Glutamatergic neuron (in vitro differentiated cells): ENCODE measurements at places on chromosomes 11 and 22.
A peak's percentile ranks its signal among the peaks of the same experiment; 100 is the strongest.

DNA sequence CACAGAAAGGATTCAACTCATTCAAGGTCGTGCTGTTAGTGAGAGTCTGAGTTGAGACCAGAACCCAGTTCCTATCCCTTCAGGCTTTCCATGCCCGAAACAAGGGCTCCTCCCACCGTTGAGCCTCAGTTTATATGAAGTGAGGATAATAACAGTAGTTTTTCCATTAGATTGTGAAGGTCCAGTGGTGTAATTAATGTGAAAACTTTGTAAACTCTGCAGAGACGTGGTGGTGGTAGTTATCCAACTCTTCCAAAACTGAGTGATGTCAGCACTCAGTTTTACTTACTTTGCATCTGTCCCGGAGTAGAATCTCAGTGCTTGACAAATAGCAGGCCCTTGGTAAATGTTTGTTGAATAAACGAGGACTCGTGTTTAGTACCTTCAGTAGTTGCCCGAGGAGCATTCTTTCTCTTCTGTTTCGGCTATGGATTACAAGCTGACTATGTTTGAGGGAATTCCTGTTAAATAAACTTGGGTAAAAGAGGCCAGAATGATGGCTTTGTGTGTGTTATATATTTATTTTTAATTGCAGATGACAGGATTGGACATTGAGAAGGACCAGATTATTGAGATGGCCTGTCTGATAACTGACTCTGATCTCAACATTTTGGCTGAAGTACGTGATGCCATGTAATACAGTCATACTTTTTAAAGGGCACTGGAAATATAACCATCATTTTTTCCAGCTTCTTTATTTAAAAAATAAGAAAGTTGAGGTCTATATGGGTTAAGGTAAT, 1.0 kb downstream of the REXO2 start:
- DNase-seq: no peak
- H3K4me3 ChIP-seq: peak overlapping the region; percentile 95
- no peaks in the 10 kb centered on the region for H3K36me3 ChIP-seq
- peaks cover 12% of the 10 kb centered on the region for H3K4me1 ChIP-seq
- peak overlapping the region; percentile 41 for H3K27ac ChIP-seq

DNA sequence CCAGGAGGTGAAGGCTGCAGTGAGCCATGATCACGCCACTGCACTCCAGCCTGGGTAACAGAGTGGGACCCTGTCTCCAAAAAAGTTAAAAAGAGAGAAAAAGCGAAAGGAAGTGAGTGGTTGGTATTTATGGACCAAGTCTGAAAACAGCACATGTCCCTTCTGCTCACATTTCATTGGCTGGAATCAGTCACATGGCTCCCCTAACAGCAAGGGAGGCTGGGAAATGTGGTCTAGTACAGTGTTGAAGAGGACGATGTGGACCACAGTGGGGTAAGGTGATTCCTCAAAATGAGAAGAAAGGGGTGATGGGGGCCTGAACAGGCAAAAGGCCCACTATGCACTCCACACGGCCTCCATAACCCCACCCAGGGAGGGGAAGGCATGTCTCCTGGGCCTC, 32.5 kb upstream of the SMTN start:
- no peak for DNase-seq
- H3K4me3 ChIP-seq: no peak overlapping the region
- H3K27ac ChIP-seq: no peak overlapping the region
- H3K36me3 ChIP-seq: peaks cover 12% of the 10 kb centered on the region

- H3K4me1 ChIP-seq: no peaks in the 10 kb centered on the region
- no peak overlapping the region for H3K4me3 ChIP-seq
- no peaks in the 10 kb centered on the region for H3K36me3 ChIP-seq
- no peak for DNase-seq
- no peak overlapping the region for H3K27ac ChIP-seq
Observed at GRCh38 chr11:58494101-58494500, 13.8 kb downstream of the OR5B21 start.

DNA sequence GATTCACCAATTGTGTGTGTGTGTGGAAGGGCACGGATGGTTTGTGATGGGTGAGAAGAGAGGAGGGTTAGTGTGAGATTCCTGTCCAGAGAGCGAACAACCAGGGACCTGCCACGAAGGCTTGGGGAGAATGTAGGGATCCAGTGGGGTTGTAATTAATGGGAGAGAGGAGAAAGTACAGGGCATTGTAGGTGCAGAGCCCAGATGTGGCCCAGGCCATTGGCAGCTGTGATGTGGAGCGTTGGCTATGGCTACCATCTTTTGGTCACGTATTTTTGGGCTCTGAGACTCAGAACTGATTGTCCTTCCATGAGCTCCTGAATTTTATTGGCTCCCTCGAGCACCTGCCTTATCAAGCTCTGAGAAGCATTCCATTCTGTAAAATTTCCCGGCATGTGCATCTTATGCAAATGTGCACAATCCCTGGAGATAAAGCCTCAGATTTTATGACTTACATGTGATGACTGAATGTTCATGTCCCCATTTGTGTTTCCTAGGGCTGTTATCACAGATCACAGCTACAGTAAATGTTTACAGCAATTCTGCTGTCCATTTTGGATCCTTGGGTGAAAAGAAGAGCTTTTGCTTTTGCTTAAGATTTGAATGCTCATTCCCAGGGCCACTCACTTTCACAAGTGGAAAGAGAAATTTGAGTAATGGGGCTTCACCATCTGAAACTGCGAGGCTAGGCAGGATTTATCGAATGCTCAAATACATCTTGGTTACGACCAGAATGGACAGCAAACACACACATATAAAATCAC, 33.1 kb downstream of the SLC5A1 start:
- no peaks in the 10 kb centered on the region for H3K36me3 ChIP-seq
- H3K4me1 ChIP-seq: no peaks in the 10 kb centered on the region
- H3K27me3 ChIP-seq: peaks cover 1% of the 10 kb centered on the region
- no peak overlapping the region for H3K27ac ChIP-seq
- no peak for DNase-seq
- H3K4me3 ChIP-seq: no peak overlapping the region

DNA sequence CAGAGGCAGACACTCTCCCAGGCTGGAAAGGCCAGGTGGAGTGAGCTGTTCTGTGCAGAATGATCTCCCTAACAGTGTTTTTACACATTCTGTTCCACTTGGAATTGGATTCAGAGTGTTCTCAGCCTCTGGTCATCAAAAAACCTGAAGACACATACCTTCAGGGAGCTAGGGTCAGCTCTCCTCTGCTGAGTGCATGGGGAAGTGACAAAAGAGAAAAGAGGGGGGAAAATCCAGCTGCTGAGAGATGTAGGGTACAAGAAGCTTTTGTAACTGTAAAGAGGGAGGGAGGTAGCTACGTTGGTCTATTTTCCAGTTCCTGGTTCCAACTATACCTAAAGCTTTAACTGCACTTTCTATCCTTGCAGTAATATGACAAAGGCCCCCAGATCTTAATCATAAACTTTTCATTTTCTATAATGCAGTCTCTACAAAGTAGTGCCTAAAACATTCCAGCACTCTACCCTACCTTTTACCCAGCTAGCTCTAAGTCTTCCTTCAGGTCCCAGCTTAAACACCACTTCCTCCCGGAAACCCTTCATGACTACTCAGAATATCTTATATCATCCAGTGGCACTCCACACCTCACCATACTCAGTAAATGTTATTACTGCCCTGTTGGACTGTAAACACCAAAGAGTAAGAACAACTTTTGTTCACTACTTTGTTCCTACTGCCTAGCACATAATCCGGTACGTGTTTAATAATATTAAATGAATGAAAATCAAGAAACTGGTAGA, 9.2 kb downstream of the MAPK1 start:
- no peaks in the 10 kb centered on the region for H3K27me3 ChIP-seq
- H3K36me3 ChIP-seq: no peaks in the 10 kb centered on the region
- no peak overlapping the region for H3K4me3 ChIP-seq
- peaks cover 38% of the 10 kb centered on the region for H3K4me1 ChIP-seq
- no peak for DNase-seq
- H3K27ac ChIP-seq: no peak overlapping the region

DNA sequence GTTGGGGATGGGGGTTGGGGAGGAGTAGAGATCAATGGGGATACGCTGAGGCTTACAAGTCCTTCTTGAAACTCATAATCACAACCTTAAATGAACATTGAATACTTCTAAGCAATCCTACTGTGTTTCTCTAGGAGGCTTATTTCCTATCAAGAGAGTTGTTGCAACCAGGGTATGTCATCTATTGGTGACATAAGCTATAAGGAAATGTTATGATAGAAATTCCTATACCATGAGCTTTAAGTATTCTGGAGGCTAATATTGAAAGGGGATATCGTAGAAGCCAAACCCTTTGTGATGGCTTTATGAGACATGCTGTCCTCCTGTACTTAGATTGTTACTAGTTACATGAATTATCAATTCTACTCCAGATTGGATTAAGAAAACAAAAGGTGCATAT, 72.9 kb downstream of the DKK3 start:
- DNase-seq: no peak
- H3K27ac ChIP-seq: no peak overlapping the region
- peaks cover 2% of the 10 kb centered on the region for H3K4me1 ChIP-seq
- peaks cover under 1% of the 10 kb centered on the region for H3K27me3 ChIP-seq

DNA sequence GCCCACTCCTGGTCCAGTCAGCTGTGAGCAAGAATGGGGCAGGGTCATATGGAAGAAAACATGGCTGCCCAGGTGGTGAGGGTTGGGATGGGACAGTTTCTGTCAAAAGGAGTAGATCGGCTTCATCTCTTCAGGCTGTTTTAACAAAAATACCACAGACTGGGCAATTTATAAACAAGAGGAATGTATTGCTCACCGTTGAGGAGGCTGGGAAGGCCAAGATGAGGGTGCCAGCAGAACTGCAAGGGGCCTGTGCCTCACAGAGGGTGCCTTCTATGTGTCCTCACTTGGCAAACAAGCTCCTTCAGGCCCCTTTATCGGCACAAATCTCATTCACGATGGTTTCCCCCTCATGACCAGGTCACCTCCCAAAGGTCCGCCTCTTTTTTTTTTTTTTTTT, 18.1 kb upstream of the RELT start:
- H3K4me1 ChIP-seq: peaks cover 8% of the 10 kb centered on the region
- no peak overlapping the region for H3K27ac ChIP-seq
- DNase-seq: no peak
- H3K36me3 ChIP-seq: no peaks in the 10 kb centered on the region
- H3K4me3 ChIP-seq: no peak overlapping the region

DNA sequence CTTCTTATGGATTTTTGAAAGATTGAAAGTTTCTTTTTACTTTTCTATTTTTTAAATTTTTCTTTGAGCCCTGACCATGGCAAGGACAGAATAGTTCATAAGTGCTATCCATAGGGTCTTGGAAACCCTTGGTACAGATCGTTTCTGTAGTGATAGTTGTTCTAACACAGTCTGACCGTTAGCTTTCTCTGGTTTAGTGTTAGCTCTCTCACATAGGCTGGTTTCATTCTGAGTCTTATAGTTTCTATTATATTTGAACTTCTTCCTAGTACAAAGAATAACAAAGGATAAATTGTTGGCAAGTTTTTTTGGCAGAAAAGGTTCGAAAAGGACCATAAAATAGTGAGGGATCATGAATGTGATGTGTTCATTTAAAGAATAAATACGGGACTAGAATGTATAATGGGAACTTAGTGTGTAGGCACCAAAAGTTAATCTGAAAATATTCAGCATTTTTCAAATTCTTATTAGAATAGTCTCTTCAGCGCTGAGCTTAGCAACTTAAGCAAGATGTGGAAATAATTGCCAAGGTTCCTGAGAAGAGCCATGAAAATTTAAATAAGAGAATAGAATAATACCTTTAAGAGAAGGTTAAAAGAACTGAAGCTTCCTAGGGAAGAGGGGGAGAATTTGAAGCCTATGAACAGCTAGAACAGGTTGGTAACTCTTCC, 24.1 kb downstream of the FDX1 start:
- H3K36me3 ChIP-seq: no peaks in the 10 kb centered on the region
- H3K4me1 ChIP-seq: peaks cover 6% of the 10 kb centered on the region
- H3K27ac ChIP-seq: no peak overlapping the region

- H3K36me3 ChIP-seq: no peaks in the 10 kb centered on the region
- H3K27ac ChIP-seq: no peak overlapping the region
- H3K4me3 ChIP-seq: no peak overlapping the region
- H3K27me3 ChIP-seq: peaks cover 9% of the 10 kb centered on the region
- DNase-seq: no peak
Observed at GRCh38 chr11:69654660-69655478, 13.9 kb downstream of the CCND1 start.

DNA sequence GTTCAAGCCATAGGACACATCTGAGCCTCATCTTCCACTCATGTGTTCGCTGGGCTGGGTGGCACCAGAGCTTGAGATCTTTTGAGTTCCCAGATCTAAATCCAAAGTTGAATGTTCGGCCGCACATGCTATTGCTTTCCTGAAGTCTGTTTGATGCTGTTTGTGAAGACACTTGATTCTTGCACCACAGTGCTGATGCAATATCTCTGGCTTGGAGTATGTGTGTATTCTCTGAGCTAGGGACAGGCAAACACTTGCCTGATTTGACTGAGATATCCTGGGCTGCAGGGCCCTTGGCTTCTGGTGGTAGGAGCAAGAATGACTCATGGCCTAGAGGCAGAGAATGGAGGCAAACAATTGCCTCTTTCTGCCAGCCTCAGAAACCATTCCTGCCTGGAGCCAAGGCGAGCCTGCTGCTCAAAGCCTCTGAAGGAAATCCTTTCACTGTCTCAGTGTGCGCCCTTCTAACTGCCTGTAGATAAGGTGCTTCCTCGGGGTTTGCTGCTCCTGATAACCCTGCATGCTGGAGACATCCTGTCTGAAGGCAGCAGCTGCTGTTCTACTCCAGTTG, 73.0 kb downstream of the CYB5R2 start:
- no peak overlapping the region for H3K4me3 ChIP-seq
- no peaks in the 10 kb centered on the region for H3K4me1 ChIP-seq
- H3K27ac ChIP-seq: no peak overlapping the region
- no peak for DNase-seq
- H3K27me3 ChIP-seq: no peaks in the 10 kb centered on the region

- no peak overlapping the region for H3K27ac ChIP-seq
- H3K36me3 ChIP-seq: no peaks in the 10 kb centered on the region
- no peaks in the 10 kb centered on the region for H3K27me3 ChIP-seq
Observed at GRCh38 chr11:29507376-29507775, 509.5 kb downstream of the KCNA4 start.

GRCh38 chr11:57566905-57567514, 462 bp downstream of the UBE2L6 start:
- H3K27ac ChIP-seq: peak overlapping the region; percentile 76
- no peak for DNase-seq
- no peaks in the 10 kb centered on the region for H3K36me3 ChIP-seq
- H3K4me3 ChIP-seq: peak overlapping the region; percentile 89

DNA sequence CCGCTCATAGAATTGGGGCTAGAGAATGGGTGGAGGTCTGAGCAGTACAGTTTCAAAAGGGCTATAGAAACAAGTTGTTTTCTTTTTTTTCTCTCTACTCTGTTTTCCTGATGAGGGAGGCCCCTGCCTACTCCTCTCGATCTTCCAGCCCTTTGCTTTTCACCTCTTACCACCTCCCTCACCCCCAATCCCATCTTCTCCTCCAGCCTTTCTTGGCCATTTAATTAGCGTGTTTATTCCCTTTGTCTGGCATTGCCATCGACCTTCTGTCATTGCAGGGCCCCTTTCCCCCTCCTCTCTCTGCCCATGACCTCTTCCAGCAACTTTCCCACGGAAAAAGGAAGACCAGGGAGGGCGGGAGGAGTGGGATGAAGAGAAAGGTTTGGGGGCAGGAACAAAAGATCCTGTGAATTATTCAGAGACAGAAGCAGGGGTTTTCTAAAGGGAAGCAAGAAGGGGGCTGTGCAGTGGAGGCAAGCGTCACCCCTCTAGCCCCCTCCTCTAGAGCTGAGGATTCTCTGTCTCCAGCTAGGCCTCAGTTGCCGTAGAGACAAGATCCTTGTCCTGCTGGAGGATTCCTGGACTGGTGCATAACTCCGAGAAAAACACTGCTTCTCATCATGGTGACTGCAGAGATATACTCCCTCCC, 12.9 kb downstream of the DTX4 start:
- peaks cover 3% of the 10 kb centered on the region for H3K27me3 ChIP-seq
- no peak for DNase-seq
- H3K36me3 ChIP-seq: no peaks in the 10 kb centered on the region
- no peak overlapping the region for H3K4me3 ChIP-seq
- H3K4me1 ChIP-seq: peaks cover 3% of the 10 kb centered on the region
